Left hindlimb (tissue), 1 donor: ENCODE measurements at places on chromosomes 5 and 9.

- peak; percentile 38 for DNase-seq
Measured at GRCh38 chr5:72018143-72018803, 89.0 kb upstream of the MAP1B start.

- no peak for DNase-seq
Measured at GRCh38 chr5:135160036-135160675, 126.1 kb upstream of the PITX1 start.

DNA sequence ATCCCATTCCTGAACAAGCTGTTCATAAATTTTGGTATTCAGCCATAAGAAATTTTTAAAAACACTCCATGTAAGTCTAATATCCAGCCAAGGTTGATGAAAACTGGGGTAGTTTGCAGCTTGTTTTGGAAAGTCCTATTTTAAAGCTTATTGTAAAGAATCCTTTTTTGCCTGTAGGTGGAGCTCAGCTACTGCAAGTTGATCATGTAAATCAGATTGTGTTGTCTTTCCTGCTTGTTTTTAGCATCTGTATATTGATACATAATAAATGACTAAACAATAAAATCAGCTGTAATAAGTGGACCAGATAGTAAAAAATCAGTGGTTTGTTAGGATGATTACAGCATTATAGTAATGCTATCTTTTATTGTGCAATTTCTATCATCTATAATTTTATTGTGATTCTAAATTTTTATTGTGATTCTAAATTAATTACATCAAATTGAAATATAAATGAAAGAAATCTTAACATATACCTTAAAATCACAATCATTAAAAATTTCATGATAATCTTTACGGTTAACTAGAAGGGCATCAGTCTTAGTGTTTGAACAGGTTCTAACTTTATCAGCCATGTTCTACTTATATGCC, 42.4 kb downstream of the CWC27 start:
- no peak for DNase-seq

- DNase-seq = no peak
Measured at GRCh38 chr9:133242991-133243390, 32.0 kb downstream of the ABO start.

DNA sequence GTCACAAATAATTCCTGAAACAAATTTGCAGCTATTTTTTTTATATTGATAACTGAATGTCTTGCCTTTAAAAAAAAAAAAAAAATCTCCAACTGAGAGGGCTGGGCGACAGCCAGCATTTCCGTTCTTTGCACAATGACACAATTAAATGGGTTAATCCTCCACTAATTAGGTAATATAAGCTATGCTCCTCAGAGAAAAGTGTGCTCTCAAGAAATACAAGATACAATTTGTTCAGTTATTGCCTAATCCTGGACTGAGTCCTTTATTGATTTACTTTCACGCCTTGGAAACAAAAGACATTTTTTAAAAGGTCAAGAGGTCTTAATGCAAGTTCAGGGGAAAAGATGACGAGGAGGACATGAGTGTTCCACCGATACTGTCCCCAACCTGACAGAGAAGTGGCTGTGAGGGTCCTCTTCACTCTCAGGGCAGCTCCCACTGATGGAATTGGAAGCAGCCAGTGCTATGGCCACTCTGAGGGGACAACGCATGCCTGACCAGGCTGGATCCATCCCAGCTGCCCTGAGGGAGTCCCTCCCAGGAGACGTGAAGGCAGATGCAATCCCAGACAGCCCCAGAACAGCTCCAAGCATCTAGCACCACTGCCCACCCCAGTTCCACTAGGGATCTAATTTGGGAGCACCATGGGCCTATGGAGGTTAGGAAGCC, 220.7 kb downstream of the GNA14 start:
- DNase-seq = no peak

DNA sequence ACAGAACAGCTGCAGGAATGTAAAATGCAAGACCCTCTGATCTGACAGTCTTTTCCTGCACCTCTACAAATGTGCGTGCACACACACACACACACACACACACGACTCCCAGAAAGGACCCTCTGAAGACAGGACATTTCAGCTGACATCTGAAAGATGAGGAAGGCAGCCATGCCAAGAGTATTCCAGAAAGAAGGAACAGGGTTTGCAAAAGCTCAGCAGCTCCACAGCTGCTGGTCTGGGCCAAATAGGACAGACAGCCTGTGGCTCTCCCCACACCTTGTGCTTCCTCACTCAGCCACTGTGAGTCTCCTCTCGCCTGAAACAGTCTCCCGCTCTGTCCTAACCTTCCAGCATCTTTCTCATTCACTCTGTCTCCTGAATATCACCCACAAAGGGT, 189.0 kb downstream of the PALM2AKAP2 start:
- DNase-seq = no peak
